ENCODE measurements at places on chromosomes 4 and X.

DNA sequence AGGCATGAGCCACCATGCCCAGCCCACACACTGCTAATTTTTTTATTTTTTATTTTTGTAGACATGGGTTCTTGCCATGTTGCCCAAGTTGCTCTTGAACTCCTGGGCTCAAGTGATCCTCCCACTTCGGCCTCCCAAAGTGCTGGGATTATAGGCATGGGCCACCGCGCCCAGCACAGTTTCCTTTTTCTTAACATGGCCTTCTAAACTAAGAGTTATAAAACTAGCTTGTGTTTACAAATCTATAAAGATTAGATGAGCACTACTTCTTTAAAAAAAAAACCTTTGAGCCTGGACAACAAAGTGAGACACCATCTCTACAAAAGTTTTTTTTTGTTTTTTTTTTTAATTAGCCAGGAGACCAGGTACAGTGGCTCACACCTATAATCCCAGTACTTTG, 10.7 kb downstream of the GRSF1 start:
- DNase-seq: no peak

- DNase-seq: no peak
These were observed 7.8 kb downstream of the GUCY1B1 start for GRCh38 chr4:155766622-155767021.

DNA sequence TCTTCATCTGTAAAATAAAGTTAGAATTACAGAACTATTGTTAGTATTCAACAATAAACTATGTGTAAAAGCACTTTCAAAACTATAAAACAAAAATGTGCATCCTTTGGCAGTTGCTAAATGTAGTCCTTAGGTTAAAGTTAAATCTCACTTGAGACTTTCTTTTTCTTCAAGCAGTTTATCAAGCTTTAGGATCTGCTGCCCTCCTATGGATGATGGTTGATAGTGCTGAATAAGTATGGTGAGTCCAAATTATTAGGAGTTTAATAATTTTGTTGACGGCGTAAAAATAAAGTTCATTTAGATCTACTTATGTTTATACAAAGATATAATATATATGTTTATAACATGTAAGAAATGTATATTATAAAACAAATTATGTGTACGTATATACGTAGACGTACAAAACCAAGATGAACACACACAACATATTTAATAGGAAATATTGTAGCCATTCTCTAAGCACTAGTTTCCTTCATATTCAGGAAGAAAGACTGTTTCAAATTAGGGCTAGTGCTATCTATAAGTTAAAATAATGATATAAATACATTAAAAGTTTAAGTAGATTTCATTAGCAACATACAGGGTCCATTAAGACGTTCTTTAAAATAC, 22.3 kb downstream of the UGT2A2 start:
- DNase-seq: no peak

DNA sequence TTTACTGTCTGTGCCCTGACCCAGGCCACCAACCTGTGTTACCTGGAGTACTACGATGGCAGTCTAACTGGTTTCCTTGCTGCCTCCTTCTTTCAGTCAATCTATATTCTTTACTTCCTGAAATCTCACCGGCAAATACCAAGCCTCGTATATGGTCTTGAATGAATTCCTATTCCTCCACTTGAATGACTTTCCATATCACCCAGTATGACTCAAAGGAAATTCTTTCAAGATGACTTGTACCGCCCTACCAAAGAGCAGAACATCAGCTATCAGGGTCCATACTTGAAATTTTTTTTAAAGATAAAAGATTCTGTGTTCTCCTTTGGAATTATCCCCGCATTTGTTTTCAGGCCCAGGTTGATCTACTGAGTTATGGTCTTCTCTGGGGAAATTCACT, 378.0 kb downstream of the AFF2 start:
- DNase-seq: no peak

- no peak for DNase-seq
These were observed 108.3 kb upstream of the TEX13A start for GRCh38 chrX:105328773-105329172.

GRCh38 chrX:153366878-153367538, 33.1 kb downstream of the ZNF275 start:
- DNase-seq: no peak

GRCh38 chr4:109548655-109549054, 11.4 kb upstream of the MCUB start:
- DNase-seq: peak; percentile 30

DNA sequence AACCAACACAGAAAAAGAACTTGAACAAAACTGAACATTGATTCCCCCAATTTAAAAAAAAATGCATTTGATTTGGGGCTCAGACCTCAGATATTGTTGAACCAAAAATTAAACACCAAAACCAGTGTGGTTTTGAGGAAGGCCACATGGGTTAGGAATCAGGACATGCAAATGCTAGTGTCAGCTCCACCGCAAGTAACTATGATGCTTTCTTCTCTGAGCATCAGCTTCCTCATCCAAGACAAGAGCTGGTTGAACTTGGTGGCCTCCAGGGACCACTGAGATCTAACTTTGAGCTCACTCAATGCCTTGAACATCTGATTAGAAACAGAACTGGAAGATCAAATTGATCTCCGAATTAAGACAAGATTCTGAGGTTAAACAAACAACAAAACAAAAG, 142.9 kb upstream of the NWD2 start:
- DNase-seq: no peak

DNA sequence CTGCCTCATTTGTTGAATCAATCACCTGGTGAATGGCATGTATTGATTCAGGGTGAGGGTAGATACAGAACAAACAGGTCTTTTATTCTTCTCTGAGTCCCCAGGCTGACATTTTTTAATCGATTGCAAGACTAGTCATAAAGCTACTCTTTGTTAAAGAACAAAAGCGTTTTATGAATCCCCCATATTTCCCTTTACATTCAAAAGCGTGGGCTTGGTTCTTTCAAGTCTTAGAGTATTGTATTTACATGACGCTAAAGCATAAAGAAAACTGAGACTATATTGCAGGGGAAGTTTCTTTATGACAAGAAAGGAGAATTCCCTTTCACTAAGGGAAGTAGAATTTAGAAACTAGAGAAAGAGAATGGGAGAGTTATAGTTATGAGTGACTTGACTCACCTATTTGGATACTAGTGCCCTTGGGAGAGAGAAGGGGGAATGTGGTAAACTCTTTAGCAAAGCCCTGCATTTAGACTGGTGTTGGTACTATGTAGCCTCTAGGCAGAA, 69.3 kb upstream of the PDE5A start:
- DNase-seq: no peak

DNA sequence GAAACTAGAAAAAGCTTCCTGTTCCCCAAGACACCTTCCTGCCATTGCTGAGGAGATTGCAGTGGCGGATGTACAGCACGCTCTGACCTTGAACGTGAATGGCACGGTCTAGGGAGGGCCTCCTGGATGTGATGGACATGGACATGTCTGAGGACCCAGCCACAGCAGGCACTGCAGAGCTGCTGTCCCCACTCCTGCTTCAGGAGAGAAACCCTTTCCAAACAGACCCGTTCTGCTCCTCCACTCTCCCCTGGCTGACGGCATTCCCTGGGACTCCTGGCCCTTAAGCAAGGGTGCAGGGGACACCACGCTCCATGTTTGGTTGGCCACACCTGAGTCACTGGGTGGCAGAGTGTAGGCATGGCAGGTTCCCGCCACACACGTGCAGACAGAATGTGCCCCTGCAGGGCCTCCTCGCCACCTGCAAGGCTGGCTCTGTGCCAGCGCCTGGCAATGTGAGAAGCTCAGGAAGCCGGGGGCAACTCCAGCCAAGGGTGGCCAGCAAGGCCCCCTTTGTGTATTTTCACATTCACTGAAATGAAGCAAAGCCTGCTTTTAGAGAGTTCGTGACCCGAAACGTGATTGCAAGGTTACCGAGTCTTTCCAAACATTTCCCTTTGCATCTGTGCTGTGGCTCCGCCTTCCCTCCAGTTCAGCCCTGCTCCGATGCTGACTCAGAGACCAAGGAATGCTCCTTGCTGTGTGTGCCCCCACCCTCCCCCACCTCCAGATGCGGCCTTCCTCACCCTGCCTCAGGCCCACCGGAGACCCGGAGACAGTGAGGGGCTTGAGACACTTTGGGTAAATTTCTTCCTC, 46.1 kb downstream of the HTRA3 start:
- no peak for DNase-seq

- DNase-seq: peak; percentile 71
These were observed 25.1 kb downstream of the NIPAL1 start for GRCh38 chr4:48041535-48042137.

DNA sequence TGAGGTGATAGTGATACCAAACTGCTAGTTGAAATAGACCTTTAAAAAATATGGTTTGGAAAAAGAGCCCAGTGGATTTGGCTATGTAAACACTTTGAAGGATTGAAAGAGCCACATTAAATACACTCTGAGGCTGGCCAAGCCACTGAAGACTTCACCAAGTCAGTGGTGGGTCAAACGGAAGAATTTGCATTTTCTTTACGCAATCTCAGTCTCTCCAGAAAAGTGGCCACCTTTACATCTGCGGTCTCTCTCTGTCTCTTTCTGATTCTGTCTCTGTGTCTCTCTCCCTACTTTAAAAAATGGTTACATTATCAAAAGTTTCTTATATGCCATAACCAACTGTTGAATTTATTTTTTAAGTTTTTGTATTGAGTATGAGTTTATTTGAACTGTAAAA, 651.2 kb upstream of the PITX2 start:
- no peak for DNase-seq

DNA sequence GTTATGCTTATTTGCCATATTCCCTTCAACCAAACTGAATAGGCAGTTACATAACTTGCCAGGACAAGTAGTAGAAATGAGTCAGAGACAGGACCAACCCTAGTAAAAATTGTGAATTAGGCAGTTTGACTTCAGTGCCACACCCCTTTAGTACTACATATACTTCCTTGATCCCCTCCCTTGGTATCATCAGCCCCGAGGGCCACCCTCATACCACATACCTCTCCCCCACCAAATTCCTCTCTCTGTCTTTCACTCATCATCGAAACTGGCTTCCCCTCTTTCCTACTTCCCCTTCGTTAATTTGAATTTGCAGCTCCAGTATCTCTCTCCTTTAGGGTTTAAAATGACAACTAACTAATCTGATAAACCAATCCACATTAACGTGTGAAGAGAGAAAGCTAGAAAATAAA, 7.9 kb upstream of the PTPN13 start:
- no peak for DNase-seq

- no peak for DNase-seq
These were observed 168.7 kb downstream of the ANTXR2 start for GRCh38 chr4:79904331-79904730.

GRCh38 chr4:168972596-168972995, 37.5 kb downstream of the CBR4 start:
- no peak for DNase-seq

DNA sequence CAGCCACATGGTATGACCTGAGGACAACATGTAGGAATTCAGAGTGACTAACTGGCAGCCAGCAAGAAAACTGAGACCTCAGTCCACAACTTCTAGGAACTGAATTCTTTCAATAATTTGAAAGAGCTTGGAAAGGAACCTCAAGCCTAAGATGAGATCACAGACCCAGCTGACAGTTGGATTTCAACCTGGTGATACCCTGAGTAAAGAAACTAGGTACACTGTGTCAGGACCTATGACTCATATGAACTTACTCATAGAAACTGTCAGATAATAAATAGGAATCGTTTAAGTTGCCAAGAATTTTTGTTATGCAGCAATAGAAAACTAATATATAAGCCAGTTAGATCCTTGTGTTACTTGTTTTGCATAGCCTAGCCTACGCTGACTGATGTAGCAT, 102.4 kb upstream of the DCAF12L1 start:
- DNase-seq: no peak

- DNase-seq: no peak
These were observed 100.0 kb downstream of the ADRA2C start for GRCh38 chr4:3865986-3866812.

GRCh38 chr4:15510961-15511360, 41.3 kb downstream of the CC2D2A start:
- DNase-seq: no peak

- DNase-seq: peak; percentile 68
These were observed 14.9 kb upstream of the LOC101059915 start for GRCh38 chrX:71652405-71652804.
